ENCODE measurements at places on chromosomes 2 and 18.
A peak's percentile ranks its signal among the peaks of the same experiment; 100 is the strongest.

- DNase-seq = no peak
Measured at GRCh38 chr2:234861841-234862735, 89.7 kb upstream of the SH3BP4 start.

GRCh38 chr2:176892676-176893226 is 319.8 kb upstream of the HNRNPA3 start:
- no peak for DNase-seq

DNA sequence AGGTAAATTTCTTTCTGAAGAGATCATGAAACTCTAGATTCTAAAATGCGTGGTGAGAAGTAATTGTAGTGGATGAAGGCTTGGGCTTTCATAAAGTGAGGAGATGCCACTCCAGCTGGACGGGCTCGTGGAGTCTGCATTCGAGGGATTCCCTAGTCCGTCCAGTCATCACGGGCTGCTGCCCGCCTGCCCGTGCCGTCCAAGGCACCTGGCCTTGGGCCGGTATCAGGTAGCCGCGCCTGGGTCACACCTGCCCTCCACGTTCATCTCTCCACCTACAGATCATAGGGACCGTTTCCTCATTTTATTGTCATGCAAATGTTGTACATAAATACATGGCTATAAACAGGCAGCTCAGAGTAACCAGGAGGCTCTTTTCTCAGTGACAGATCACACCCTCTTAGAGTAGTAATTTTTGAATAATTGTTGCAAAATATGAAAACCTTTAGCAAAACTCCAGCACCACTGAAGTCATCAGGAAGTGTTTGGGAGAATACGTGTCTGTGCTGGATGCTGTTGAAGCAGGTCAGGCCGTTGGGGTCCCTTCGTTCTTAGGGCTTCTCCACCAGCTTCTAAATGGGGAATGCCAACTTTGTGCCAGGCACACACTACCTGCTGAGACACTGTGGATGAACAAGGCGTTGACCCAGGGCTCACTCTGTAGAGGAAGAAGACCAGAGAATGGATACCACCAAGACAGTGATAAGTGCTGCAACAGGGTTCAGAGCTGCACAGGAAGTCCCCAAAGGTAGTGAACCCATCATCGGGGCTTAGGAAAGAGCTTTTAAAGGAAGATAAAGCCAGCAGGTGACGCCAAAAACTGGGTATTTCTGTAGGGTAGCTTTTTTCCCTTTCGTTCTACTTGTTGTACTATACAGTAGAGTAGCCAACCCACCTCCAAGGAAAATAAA is 112.5 kb downstream of the FAM210A start:
- no peak for DNase-seq

DNA sequence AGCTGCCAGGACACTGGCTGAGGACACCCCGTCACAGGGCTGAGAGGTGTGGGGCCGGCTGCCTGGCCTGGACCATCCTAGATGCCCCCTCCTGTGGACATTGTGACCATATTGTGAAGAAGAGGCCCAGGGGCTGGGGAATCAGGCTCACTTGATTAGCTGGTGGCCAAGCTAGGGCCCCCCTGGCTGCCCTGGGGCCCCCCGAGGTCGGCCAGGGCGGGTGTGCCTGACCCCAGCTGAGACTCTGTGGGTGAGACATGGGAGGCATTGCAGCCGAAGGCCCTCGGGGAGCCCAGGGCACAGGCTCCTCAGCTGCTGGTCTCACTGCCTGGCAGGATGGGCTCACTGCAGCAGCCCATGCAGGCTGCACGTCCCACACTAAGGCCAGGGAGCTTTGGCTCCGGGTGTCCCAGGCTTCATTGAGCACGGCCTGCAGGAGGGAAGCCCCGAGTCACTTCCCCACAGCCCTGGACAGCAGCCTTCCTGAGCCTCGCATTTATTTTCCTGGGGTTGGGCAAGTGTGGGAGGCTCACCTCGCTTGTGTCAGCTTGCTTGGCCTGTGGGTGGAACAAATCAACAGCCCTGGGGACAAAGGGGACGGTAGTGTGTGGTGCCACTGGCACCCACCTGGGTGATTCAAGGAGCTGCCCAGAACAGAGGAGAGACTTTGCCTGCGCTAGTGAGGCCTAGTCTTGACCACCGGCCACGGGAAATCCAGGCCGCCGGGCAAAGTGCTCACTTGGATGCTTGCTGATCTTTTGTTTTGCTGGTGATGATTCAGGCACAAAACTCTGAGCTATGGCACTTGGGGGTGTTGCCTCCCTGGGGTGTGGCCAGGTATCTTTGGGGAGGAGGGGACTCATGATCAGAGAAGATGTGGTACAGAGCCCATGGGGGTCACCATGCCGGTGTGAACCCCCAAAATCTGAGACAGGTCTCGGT is 1.3 kb downstream of the GAL3ST2 start:
- no peak for DNase-seq

DNA sequence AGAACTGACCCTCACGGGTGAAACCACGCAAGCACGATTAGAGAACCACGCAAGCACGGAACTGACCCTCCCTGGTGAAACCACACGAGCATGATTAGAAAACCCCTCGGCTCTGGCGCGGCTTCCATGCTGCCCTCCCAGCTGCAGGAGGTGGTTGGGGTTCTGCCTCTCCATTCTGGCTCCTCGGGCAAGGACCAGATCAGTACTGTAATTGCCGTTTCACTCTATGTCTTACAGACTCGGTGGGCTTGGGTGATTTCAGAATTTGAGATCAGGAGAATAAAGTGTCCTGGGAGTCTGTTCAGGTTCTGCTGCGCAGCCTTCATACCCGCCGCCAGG is 58.3 kb upstream of the KCNG2 start:
- DNase-seq = no peak

DNA sequence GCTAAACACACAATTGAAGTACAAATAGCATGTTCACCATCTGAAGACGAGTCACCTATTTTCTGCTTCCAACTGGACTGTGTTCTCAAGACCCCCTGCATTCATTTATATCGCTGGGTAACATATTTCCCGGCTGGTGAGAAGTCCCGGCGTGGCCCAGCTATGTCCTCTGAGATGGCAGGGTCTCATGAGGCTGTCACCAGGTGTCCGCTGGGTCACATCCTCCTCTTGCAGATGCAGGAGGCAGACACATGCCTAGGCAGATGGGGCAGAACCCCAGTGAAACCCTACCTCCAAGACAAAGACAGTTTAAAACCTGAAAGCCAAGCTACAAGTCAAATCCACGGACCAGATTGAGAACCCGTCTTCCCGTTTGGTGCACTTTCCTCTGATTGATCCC is 36.8 kb upstream of the UBE2F start:
- DNase-seq = no peak

DNA sequence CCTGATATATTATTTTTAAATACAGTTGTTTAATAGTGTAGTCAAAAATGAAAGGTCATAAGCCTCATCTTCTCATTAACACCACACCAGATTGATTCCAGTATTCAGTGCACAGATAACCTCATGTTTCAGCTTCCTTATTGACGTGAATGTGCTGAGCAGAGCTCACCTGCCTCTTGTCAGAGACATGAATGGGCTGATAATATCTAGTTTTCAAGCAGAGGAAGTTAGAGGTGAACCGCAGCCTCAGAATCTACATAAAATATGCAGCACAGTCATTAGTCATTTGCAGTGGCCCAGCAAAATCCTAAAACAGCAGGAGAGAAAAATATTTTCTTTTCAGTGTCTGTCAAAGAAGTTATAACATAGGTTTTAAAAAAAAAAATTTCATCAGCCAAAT is 216.2 kb downstream of the GBX2 start:
- DNase-seq = peak; percentile 89

DNA sequence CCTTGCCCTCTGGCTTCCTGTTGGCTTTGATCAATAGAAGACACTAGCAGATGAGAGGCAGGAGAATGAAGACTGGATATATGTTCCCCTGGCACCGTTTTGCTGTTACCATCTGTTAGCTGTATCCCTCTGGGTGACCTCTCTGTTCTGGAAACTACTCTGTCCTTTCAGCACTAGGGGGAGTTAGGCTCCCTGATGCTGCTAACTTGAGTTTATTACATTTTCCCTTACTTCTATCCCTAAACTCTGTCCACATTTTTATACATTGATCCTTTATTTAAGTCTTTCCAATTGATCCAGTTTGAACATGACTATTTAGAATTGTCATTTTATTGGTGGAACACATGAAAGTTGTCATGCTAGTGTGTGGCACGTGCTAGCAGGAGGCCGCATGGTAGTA is 1014.3 kb upstream of the CDH2 start:
- peak; percentile 0 for DNase-seq

- DNase-seq = no peak
Measured at GRCh38 chr2:60352491-60353405, 200.7 kb downstream of the BCL11A start.

DNA sequence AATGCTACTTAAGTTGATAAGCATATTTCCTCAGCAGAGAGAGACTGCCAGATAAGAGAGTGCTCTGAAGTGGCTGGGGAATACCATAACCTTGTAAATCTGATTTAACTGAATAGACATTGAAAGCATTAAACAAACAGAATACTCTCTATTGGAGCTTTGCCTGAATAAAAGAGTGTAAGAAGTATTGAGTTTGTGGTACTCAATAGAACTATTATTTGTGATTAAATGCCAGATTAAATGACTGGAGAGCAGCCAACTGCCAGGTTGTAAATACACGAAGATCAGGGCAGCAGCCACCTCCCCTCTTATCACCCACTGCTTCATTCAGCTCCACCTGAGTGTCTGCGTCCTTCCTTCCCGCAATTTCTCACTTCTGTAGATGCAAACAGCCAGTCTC is 373.6 kb downstream of the DCDC2C start:
- DNase-seq = no peak

- DNase-seq = no peak
Measured at GRCh38 chr18:78376046-78376445, 603.6 kb upstream of the SALL3 start.

Data from Jurkat, Clone E6-1 (cell line).